ENCODE measurements at places on chromosomes 3 and 15.

- DNase-seq, result peak; percentile 5
Observed at GRCh38 chr15:79811406-79812405, 85.1 kb downstream of the MTHFS start.

DNA sequence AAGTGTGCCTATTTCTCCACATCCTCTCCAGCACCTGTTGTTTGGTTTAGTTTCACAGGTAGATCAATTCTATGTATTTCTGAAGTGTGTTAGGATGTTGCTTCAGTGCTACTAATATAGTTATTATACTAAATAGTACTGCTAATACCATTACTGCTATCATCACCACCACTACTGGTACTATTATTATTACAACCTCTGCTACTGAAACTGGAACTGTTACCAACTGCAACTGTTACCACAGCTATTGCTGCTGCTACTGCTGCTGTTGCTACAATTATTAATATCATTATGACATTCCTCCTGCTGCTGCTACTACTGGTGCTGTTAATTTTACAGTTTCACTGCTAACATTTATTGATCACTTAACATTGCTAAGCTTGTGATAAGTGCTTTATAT, 8.3 kb upstream of the LMOD3 start:
- no peak for DNase-seq

- no peak for DNase-seq
Observed at GRCh38 chr15:80967451-80967850, 22.2 kb downstream of the MESD start.

DNA sequence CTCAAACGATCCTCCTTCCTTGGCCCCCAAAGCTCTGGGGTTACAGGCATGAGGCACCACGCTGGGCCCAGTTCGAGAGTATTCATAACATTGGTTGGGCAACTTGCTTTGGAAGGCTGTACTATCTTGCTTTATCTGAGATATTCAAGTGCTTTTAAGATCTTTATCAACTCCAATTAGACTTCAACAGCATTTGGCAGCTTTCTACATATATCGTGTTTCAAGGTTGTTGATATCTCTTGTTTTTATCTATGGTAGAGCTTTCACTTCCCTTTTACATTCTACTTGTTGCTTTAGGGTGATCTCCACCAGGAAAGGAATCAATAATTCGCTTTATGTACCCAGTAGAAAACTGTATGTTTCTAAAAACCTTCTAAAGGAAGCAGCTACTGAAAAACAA, 395.3 kb downstream of the IL5RA start:
- no peak for DNase-seq

DNA sequence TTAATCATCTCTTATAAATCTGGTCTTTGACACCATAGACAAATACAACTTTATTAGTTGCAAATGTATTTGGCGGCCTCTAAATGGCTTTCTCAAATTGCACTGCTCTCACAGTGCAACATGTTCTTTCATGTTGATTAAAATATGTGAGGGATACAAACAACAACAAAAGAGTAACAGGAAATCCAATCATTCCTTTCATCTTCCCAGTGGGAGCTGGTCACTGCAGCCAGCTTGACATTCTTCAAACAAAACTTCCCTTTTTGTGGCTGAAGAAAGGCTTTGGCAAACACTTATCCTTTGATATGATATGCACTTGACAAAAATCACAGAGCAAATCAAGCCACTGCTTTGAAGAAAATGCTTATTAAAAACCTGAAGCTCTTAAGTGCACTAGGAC, 973.6 kb downstream of the EPHA3 start:
- no peak for DNase-seq

- DNase-seq, result no peak
Observed at GRCh38 chr3:125067225-125067624, 11.4 kb upstream of the HEG1 start.

- DNase-seq, result no peak
Observed at GRCh38 chr3:102089239-102089638, 239.9 kb downstream of the NFKBIZ start.

All from nucleus accumbens (tissue), 56 donors.